ENCODE measurements at places on chromosomes 12 and 14.

GRCh38 chr12:95908573-95908972 is 33.8 kb downstream of the CCDC38 start:
- peak; percentile 36 for DNase-seq

- no peak for DNase-seq
Observed at GRCh38 chr12:82505150-82505549, 146.8 kb downstream of the METTL25 start.

DNA sequence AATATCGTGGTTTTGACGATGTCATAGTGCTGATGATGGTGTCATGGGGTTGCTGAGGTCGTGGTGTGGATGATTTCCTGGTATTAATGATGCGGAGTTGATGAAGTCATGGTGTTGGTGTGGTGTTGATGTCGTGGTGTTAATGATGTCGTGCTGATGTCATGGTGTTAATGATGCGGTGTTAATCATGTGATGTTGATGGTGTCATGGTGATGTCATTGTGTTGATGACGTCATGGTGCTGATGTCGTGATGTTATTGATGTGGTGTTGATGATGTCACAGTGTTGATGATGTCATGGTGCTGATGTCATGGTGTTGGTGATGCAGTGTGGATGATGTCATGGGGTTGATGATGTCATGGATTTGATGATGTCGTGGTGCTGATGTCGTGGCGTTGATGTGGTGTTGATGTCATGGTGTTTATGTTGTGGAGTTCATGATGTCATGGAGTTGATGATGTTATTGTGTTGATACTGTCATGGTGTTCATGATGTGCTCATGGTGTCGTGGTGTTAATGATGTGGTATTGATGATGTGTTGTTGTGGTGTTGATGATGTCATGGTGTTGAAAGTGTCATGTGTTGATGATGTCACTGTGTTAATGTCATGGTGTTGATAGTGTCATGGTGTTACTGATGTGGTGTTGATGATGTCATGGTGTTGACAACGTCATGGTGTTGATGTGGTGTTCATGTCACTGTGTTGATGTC is 48.5 kb upstream of the RIMBP2 start:
- DNase-seq: peak; percentile 57

DNA sequence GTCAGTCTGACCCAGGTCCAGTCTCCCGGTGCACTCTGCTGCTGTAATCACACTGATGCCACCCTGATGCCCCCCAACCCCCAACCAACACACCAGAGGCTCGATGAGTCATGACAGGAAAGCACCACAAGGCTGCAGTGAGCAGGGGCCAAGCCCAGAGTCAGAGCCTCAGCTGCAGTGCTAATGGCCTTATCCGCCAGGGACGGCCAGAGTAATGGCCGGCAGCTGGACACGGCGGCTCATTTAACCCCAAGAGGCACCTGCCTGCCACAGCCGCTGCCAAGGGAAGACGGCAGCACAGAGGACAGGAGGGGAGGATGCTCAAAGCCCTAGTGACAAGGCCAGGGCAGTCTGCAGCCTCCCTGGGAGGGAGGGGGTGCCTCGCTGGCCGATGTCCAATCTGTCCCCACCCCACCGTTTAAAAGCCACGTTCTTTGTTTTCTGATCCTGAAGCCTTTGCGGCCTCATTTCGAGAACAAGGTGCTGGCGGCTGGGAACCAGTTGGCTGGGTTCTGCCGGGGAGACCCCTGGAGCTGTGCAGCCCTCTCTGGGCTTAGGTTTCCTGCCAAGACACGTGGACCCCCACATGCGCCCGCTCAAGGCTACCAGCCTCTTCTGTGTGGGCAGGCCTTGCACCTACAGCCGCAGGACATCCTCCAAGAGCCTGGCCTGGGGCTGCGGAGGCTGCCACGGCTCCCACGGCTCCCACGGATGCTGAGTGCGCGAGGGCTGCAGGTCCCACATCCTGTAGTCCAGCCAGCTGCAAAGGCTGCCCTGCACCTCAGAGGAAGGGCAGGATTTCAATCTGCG is 13.1 kb downstream of the CCDC85C start:
- peak; percentile 33 for DNase-seq

GRCh38 chr12:65853489-65854157 is 29.3 kb downstream of the HMGA2 start:
- DNase-seq: peak; percentile 61

- no peak for DNase-seq
Observed at GRCh38 chr12:41924111-41924510, 220.6 kb downstream of the GXYLT1 start.
